RPMI8226 (cell line): ENCODE measurements at places on chromosomes 12 and 14.
A peak's percentile ranks its signal among the peaks of the same experiment; 100 is the strongest.

GRCh38 chr12:11822081-11822834 is 172.8 kb downstream of the ETV6 start:
- peak; percentile 83 for DNase-seq

GRCh38 chr12:81617915-81618314 is 141.2 kb downstream of the PPFIA2 start:
- DNase-seq = no peak

DNA sequence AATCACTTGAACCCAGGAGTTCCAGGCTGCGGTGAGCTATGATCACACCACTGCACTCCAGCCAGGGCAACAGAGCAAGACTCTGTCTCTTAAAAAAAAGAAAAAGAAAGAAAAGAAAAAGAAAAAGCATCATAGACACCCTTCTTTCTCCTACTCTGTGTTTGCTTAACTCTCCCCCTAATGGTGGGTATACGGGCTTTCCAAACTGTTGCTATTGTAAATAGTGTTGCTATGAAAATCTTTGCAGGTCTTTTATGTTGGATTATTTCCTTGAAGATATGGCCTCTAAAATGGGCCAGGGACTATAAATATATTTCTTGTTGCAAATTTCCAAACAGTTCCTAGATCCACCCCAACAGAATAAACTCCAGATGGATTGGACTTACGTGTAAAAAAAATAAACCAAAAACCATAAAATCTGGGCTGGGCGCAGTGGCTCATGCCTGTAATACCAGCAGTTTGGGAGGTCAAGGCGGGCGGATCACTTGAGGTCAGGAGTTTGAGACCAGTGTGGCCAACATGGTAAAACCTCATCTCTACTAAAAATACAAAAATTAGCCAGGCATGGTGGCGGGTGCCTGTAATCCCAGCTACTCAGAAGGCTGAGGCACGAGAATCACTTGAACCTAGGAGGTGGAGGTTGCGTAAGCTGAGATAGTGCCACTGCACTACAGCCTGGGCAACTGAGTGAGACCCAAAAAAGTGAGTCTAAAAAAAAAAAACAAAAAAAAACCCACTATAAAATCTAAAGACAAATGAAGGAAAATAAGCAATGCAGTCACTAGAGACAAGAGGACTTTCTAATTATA is 25.9 kb downstream of the NFKBIA start:
- no peak for DNase-seq

DNA sequence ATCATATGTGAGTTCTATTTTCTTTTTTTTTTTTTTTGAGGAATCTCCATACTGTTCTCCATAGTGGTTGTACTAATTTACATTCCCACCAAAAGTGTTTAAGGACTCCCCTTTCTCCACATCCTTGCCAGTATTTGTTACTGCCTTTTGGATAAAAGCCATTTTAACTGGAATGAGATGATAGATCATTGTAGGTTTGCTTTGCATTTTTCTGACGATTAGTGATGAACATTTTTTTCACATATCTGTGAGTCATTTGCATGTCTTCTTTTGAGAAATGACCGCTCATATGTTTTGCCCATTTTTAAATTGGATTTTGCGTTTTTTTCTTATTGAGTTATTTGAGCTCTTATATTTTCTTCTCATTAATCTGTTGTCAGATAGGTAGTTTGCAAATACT is 394.8 kb downstream of the LRFN5 start:
- no peak for DNase-seq

DNA sequence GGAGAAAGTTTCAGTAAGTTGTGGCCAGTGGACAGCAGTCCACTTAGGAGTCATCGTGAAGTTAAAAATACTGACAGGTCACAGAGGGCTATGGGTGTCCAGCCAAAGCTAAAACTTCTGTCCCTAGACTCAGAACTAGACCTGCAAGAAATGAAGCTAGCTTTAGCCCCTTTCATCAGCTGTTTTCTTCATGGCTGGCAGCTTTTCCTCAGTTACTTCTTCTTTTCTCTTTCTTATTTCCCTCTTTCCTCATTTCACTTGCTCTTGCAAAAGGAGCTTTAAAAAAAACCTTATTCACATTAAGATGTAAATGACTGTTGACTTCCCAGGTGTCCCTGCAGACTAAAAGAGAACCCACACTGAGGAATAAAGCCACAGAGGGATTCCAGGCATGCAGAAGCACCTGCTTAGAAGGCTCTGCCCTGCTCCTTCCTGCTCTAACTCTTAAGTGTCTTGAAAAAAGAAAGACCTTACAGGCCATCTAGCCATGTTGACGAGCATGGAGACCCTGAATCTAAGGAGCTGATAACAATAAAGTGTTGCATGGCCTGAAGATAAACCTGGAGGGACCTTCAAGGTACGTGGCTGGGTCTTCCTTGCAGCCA is 69.7 kb upstream of the CCND2 start:
- peak; percentile 13 for DNase-seq

GRCh38 chr14:31449971-31450610 is 7.2 kb downstream of the DTD2 start:
- peak; percentile 28 for DNase-seq

GRCh38 chr12:1488908-1489381 is 105.4 kb downstream of the FBXL14 start:
- no peak for DNase-seq

- no peak for DNase-seq
These were observed 793.3 kb downstream of the DIO2 start for GRCh38 chr14:79417961-79418360.

DNA sequence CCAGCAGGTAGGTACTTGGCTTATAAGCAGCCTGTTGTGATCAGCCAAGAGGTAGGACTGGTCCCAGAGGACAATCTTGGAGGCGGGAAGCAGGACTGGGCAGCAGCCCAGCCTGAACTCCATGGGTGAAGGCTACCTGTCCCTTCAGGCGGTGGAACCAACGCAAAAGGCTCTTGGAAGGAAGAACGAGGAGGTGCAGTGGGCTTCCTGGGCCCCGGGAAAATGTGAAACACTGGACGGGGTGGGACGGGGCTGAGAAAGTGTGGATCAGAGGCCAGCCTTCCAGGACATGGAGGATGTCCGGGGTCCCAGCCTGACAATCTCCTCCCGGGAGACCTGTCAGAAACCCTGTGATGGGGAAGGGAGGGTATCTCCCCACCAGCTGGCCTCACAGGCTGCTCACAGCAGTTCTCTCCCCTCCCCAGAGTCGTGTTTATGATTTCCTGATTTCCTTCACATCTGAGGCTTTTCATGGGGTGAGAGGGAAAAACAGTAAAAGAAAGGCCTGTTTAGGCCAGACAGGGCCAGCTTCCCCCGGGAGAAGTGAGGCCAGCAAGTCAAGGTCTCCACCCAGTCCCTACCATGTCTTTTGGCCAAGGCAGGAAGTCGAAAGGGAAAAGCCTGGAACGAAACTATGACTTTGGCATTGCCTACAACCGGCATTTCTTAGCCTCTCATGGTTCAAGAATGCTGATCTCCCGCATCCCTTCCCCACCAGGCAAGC is 11.3 kb downstream of the CMKLR1 start:
- DNase-seq = no peak

GRCh38 chr12:94147991-94148738 is at the start of gene PLXNC1:
Gene PLXNC1 (plus strand): TSS chr12:94148577. CDS start chr12:94148972, 395 bp downstream.
- peak; percentile 75 for DNase-seq

DNA sequence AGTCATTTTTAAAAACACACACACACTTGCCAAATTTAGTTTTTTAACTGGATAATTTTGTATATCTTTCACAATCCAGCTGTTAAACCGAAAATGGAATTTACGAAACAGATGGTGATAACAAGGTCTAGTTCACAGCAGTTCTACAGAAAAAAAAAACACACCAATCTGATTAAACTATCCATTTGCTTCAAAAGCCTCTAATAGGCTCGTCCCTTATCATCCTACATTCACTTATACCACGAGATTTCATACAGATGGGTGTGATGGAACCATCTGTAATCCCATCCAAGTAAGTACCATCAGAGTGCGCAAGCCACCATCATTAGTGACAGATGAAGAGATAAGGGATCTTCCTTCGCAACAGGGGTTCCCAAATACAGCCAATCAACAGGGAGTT is 20.1 kb downstream of the GCH1 start:
- DNase-seq = no peak
